ENCODE measurements at places on chromosomes 13 and 19.
A peak's percentile ranks its signal among the peaks of the same experiment; 100 is the strongest.

- H3K36me3 ChIP-seq = no peaks in the 10 kb centered on the region
- H3K4me1 ChIP-seq = no peaks in the 10 kb centered on the region
- no peak overlapping the region for H3K4me3 ChIP-seq
- no peaks in the 10 kb centered on the region for H3K27me3 ChIP-seq
- DNase-seq = no peak
- H3K27ac ChIP-seq = no peak overlapping the region
Measured at GRCh38 chr13:58994077-58994476, 1169.7 kb downstream of the DIAPH3 start.

DNA sequence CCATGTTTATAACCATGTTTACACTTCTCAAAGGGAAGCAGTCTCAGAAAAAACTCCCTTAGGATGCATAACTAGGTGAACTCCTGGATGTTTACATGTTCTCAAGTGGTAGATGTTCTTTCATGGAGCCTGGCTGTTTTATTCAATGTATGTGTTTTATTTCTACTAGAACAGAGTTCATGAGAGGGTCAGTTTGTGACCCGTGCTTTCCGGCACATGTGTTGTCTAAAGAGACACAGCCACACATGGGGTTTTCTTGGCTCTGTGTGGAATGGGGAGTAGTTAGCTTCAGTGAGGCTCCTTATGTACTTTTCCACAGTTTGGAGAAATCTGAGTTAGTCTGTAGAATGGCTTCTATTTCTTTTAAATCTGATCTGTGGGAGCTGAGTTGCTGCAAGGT lies 60.9 kb downstream of the ATP8A2 start:
- H3K36me3 ChIP-seq = no peaks in the 10 kb centered on the region
- H3K27me3 ChIP-seq = no peaks in the 10 kb centered on the region
- DNase-seq = no peak
- no peak overlapping the region for H3K4me3 ChIP-seq
- no peaks in the 10 kb centered on the region for H3K4me1 ChIP-seq
- H3K27ac ChIP-seq = no peak overlapping the region

GRCh38 chr13:102779436-102780159 lies 6.0 kb upstream of the TEX30 start:
- no peaks in the 10 kb centered on the region for H3K27me3 ChIP-seq
- H3K4me1 ChIP-seq = peaks cover 54% of the 10 kb centered on the region
- H3K27ac ChIP-seq = peak overlapping the region; percentile 98
- H3K4me3 ChIP-seq = peak overlapping the region; percentile 77

DNA sequence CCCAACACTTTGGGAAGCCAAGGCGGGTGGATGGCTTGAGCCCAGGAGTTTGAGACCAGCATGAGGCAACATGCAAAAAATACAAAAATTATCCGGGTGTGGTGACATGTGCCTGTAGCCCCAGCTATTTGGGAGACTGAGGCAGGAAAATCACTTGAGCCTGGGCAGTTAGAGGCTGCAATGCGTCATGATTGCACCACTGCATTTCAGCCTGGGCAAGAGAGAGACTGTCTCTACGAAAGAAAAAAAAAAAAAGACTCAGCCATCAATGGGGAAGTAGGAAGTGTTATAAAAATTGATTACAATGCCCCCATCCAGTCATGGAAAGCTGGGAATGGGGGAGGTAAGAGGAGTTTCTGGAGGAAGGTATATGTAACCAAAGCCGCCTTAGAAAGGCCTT lies 5.4 kb downstream of the TYK2 start:
- no peak overlapping the region for H3K27ac ChIP-seq
- DNase-seq = no peak
- peaks cover 33% of the 10 kb centered on the region for H3K36me3 ChIP-seq
- H3K4me3 ChIP-seq = no peak overlapping the region
- no peaks in the 10 kb centered on the region for H3K27me3 ChIP-seq

DNA sequence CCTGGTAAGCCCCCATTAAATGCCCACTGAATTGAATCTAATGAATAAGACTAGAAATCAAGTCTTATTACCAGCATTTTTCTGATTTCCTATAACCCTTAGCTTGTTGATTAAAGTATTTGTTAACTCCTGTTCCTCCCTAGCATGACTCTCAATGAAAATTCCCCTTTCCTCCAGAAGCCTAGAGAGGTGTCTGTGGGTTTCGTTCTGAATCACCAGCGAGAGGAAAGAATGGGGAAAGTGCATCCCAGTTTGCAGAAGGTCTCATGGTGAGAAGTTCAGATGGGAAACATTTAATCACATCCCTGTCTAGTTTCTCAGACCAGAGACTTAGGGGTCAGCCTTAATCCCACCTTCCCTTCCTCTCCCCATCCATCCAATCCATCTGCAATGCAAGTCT lies 26.9 kb downstream of the POU2F2 start:
- peaks cover 16% of the 10 kb centered on the region for H3K4me1 ChIP-seq
- H3K36me3 ChIP-seq = peaks cover 2% of the 10 kb centered on the region
- H3K4me3 ChIP-seq = no peak overlapping the region
- DNase-seq = no peak
- H3K27me3 ChIP-seq = no peaks in the 10 kb centered on the region

DNA sequence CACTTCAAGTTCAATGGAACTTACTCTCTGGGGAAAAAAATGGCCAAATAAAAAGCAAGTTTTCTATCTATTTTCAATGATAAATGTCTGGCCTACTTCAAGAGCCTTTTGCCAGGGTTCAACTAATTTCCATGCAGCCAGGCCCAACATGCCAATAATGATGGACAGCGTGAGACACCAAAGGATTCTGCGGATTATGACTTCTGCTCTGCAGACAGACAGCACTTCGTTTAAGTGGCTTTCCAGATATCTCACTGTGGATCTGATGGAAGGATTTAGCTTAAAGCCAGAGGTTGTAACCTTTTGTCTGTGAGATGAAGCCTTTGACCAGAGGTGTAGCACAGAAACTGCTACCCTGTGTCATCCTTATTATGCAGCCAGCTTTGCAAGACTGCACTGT lies 614.2 kb downstream of the DCT start:
- H3K27ac ChIP-seq = no peak overlapping the region
- H3K36me3 ChIP-seq = no peaks in the 10 kb centered on the region
- H3K4me3 ChIP-seq = no peak overlapping the region

GRCh38 chr13:76976929-76977328 lies 15.0 kb upstream of the CLN5 start:
- H3K4me3 ChIP-seq = no peak overlapping the region
- H3K27me3 ChIP-seq = peaks cover 50% of the 10 kb centered on the region
- H3K36me3 ChIP-seq = peaks cover 3% of the 10 kb centered on the region
- H3K4me1 ChIP-seq = peaks cover 9% of the 10 kb centered on the region
- H3K27ac ChIP-seq = no peak overlapping the region
- DNase-seq = no peak

DNA sequence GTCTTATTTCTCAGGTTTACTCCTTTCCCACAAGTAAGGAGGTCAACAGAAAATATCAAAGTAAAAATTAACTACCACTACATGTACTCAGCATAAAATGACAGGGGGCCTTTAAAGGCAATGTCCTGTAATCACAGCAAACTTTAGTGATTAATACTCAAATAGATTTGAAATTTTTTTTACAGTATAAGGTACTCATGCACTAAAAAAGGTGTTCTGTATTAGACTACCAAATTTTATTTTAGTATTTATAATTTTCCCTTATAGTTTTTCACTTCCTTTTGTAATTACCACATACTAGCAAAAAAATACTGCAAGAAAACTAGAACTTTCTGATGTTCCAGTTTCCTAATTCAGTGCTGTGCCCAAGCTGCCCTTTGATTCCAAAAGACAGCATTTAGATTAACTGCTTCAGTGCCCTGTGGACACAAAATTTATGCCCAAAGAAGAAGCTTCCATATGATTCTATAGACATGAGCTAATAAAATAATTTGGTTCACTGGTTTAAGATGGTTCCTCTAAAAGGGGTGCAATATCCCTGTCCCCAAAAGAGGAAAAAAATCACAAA lies 70.6 kb downstream of the KLF12 start:
- DNase-seq = no peak
- peak overlapping the region; percentile 87 for H3K27ac ChIP-seq
- H3K4me3 ChIP-seq = peak overlapping the region; percentile 81
- peaks cover 36% of the 10 kb centered on the region for H3K36me3 ChIP-seq

DNA sequence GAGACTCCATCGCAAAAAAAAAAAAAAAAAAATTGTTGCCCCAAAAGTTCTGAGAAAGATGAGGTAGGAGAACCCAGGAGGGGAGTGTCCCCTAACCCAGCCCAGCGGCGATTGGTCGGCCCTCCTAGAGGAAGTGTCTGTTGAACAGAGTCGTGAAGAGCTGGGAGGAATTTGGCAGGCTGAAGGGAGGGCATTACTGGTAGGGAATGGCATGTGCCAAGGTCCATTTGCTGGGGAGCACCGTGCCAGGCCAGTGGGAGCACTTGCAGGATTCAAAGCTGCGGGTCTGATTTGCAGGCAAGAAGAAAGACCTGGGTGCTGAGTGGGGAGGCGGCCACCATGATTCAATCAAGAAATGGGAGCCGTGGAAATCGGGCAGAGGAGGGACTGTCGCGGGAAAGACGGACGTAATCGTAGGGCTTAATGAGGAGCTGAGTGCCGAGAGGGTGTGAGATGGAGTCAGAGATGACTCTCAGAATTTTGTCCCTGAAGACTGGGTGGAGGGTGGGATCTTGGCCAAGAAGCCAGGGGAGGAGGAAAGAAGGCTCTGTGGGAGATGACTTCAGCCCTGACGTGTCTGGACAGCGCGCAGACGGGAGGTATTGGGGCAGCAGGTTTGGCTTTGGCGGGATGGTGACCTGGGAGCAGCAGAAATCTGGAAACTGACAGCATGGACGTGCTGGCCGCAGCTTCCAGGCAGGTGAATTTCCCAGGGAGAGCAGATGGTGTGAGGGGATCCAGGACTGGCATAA lies 15.4 kb downstream of the CERS4 start:
- no peak overlapping the region for H3K4me3 ChIP-seq
- no peaks in the 10 kb centered on the region for H3K4me1 ChIP-seq
- DNase-seq = no peak
- no peaks in the 10 kb centered on the region for H3K27me3 ChIP-seq
- no peak overlapping the region for H3K27ac ChIP-seq

DNA sequence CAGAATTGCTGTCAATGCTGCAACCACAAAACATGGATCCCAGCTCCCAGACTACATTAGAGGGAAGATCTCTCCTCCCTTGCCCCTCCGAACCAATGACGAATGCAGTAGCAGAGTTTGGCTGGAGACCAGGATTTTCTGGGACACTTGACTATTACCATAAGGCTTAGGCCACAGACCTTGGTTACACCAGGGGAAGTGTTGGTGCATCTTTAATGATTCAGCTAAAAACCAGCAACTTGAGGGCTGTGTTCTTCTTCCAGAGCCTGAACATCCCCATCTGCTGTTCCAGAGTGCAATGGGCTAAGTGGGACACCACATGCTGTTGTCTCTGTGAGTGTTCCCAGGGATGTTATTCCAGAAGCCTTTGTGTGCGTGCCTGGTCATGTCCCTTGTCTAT lies 528.2 kb downstream of the LMO7 start:
- no peak overlapping the region for H3K4me3 ChIP-seq
- no peaks in the 10 kb centered on the region for H3K27me3 ChIP-seq
- H3K4me1 ChIP-seq = no peaks in the 10 kb centered on the region
- DNase-seq = no peak
- no peaks in the 10 kb centered on the region for H3K36me3 ChIP-seq

DNA sequence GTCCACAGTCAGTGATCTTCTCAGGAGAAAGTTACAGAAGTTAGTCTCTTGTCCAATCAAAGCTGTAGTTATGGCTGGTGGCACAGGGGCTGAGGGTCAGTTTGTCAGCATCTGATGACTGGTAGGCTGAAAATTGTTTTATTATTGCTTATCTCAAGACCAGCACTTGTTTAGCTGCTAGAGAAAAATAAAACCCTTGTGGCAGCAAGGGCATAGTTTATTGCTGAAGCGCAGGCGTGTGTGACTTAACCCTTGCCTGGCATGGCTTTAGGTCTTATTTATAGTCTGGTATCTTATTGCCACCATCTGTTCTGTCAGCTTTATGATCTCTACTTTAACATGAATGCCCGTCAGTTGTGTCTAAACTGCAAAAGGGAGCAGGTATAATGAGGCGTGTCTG lies 154.7 kb downstream of the USP12 start:
- no peak for DNase-seq
- no peak overlapping the region for H3K4me3 ChIP-seq
- H3K27me3 ChIP-seq = peaks cover 10% of the 10 kb centered on the region
- H3K4me1 ChIP-seq = no peaks in the 10 kb centered on the region

GRCh38 chr19:34184880-34185491 lies 12.7 kb downstream of the LSM14A start:
- peaks cover 45% of the 10 kb centered on the region for H3K4me1 ChIP-seq
- H3K36me3 ChIP-seq = peaks cover 26% of the 10 kb centered on the region

- peaks cover 2% of the 10 kb centered on the region for H3K27me3 ChIP-seq
- no peak overlapping the region for H3K4me3 ChIP-seq
- no peaks in the 10 kb centered on the region for H3K4me1 ChIP-seq
- H3K36me3 ChIP-seq = no peaks in the 10 kb centered on the region
- no peak overlapping the region for H3K27ac ChIP-seq
- DNase-seq = no peak
Measured at GRCh38 chr13:44664308-44664707, 88.2 kb upstream of the TSC22D1 start.

DNA sequence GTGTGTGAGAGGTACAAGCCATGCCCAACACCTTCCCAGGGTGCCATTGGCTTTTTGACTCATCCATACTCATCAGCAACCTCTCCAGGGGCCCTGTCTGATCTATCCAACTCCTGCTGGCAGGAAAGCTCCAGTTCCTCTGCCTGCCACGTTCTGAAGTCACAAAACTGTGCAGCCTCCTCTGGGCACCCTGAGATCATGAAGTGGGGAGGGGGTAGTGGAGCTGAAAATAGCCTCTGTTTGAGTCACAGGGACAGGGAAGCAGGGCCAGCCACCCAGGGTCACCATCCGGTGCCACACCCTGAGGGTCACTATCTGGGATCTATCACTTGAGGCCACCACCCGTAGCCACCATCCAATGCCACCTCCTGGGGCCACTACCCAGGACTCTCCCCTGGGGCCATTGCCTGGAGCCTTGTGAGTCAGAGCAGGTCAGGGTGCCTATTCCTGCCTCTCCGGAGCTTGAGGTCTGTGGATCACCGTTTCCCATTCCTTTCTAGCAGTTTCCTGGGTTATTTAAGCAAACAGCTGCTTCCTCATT lies 172.1 kb downstream of the NUFIP1 start:
- no peaks in the 10 kb centered on the region for H3K36me3 ChIP-seq
- no peak for DNase-seq
- H3K27ac ChIP-seq = no peak overlapping the region
- peaks cover 18% of the 10 kb centered on the region for H3K27me3 ChIP-seq
- no peak overlapping the region for H3K4me3 ChIP-seq

DNA sequence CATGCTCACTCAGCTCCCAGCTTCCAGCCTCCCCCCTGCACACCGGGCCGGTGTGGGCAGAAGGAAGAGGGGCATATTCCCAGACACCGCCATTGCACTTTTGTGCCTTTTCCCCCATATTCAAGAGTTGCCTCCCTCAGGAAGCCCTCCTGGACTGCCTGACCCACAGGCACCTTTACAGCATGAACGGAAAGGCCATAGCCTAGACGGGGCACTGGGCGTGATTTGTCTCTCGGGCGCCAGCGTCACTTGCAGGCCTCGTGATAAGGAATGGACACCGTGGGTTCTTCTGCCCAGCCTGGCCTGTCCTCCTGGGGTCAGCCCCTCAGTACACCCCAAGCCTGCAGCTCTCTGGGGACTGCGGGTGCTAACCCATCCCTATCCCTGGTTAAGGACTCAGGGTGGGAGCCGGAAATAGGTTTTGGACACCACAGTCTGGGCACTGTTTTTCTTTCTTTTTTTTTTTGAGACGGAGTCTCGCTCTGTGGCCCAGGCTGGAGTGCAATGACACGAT lies 933 bp upstream of the UQCR11 start:
- H3K4me3 ChIP-seq = peak overlapping the region; percentile 98
- peaks cover 24% of the 10 kb centered on the region for H3K4me1 ChIP-seq
- no peak for DNase-seq
- H3K36me3 ChIP-seq = peaks cover 13% of the 10 kb centered on the region
